ENCODE measurements at places on chromosomes 3 and 15.

DNA sequence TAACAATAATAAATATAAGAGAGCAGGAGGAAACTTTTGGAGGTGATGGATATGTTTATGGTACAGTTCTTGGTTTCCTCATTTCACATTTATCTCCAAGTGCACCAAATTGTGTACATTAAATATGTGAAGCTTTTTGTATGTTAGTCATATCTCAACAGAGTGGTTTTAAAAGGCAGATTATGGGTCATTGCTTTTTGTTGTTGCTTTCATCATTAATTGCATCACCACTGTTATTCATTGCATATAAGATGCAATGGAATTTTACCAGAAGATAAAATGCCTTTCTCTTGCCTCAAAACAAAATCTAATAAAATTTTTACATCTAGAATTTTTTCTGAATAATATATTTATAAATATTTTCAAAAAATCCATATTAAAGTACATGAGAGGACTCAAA, 1198.9 kb upstream of the GBE1 start:
- no peak for DNase-seq

DNA sequence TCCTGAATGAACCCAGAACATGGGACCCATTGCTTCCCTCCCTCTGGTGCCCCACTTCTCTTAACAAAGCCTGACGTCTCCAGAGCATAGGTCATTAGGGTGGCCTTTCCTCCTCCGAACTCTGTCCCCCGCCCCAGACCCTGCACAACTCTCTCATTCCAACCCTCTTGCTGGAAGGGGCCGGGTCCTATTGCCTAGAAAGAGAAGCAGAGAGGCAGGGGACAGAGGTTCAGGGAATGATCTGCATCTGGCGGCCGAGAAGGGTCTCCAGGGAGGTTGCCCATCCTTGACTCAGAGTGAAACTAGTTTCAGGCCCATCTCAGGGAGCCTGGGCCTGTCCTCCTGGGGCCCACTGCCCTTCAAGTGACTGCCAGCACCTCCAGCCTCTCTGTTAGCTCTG, 79.0 kb downstream of the LINGO1 start:
- DNase-seq: no peak

GRCh38 chr15:85554852-85555521, 174.6 kb downstream of the AKAP13 start:
- no peak for DNase-seq

- DNase-seq: no peak
Observed at GRCh38 chr15:56530157-56530556, 65.2 kb upstream of the MNS1 start.

- no peak for DNase-seq
Observed at GRCh38 chr3:97689111-97689510, 75.4 kb upstream of the ARL6 start.

GRCh38 chr15:30956216-30957124, 35.0 kb downstream of the MTMR10 start:
- peak; percentile 26 for DNase-seq

- DNase-seq: peak; percentile 55
Observed at GRCh38 chr3:150761831-150762661, 923 bp downstream of the SIAH2 start.

DNA sequence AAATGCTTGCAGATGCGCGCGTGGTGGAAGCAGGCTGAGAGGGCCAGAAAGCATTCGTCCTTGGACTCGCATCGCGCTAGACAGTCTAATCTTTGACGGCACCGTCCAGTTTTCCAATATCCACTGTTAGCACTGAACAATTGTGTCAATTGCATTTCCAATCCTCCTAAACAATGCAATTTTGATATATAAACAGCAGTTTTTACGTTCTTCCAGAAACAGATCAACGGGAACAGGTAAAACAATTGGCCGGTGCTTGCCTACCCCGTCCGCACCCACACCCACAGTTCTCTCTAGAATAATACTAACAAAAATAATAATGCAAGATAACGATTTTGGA, 17.2 kb downstream of the CPN2 start:
- no peak for DNase-seq

GRCh38 chr15:52728899-52729298, 49.7 kb upstream of the ATOSA start:
- DNase-seq: peak; percentile 37

GRCh38 chr3:139537795-139538621, 1.5 kb downstream of the RBP1 start:
- no peak for DNase-seq

- DNase-seq: no peak
Observed at GRCh38 chr3:136476280-136476679, 226.1 kb downstream of the PCCB start.

DNA sequence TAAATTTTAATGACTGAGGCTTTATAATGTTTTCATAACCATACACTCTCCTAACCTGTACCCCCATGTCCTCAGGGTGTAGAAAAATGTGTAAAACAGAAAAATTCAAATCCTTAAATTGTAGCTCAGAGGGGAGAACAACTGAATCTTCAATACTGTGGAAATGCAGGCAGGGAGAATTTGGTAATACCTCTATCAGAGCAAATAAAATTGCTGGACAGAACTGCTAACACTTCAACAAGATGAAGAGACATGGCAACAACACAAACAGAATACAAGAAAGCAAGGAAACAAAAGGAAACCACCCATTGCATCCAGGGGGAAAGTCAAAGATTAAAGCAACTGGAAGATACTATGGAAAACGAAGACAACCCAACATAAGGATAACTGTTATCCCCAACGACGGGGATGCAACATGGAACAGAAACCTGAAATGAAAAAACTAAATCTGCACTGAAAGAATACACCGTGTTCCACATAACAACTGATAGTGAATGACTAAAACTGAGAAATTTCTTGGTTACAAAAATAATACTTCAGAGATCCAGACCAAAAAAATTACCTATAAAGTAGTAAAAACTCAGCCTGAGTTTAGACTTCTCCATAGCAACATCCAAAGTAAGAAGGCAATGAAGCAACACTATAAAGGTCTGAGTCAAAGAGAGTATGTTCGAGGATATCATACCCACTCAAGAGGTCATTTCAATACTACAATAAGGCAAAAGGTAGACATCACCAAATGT, 48.5 kb downstream of the HACD2 start:
- no peak for DNase-seq

GRCh38 chr3:187961366-187961765, 192.6 kb upstream of the LPP start:
- DNase-seq: no peak

DNA sequence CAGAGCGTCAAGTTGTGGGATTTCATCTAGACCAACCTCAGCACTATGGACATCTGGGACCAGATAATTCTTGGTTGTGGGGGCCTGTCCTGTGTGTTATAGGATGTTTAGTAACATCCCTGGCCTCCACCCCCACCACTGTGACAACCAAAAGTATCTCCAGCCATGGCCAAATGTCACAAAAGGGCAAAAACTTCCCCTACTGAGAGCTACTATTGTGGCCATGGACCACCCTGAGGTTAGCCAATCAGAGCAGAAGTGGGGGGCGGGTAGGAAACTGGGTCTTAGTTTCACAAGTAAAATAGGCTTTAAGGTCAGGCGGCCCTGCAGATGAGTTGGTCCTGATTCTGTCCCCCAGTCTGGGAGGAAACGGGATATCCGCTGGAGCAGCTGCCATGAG, 25.4 kb downstream of the KIF7 start:
- DNase-seq: no peak

DNA sequence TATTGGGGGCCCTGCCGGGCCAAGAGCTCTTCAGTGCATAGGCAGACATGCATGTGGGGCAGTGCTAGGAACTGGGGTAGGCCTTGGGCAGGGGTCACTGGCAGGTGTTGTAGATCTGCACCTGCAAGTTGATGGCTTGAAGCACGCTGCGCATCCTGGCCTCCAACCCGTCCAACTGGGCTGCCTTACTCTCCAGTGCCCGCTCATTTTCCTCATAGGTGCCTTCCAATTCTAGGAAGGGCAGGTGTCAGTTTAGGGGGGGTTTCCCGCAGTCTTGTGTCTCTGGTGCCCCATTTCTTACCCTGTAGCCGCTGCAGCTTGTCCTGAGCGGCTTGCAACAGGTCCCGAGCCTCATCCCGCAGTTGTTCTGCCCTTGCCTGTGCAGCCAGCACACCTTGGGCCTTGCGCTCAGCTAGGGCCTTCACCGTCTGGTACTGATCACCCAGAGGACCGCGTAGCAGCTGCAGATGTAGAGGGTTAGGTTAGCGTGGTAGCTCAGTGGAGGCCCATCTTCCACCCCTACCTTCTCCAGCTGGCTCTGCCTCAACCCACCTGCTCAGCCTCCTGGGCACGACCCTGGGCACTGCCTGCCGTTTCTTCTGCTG, 611 bp upstream of the USP19 start:
- DNase-seq: no peak

- DNase-seq: no peak
Observed at GRCh38 chr3:29080967-29081366, 199.9 kb upstream of the RBMS3 start.

DNA sequence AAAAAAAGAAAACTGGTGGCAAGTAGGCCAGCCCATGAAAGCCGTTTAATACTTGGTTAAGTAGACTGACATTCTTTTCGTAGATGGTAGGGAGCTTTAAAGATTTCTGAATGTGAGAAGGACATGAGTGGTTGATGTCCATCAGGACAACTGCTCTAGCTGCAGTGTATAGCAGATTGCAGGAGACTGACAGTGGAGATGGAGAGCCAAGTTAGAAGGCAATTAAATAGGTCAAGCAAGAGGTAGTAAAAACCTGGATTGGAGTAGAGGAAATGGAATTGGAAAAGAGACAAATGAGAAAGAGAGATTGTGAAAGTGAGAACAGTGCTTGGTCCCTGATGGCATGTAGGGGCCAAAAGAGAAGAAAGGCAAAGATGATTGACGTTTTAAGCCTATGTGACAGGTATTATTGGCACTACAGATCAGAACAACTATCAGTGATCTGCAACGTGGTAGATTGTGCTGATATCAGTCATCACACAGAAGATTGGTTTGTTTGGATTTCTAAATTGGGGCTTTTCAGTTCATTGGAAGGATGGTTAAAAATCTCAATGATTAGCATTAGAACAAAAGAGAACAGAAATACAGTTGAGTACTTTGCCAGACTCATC, 74.0 kb downstream of the CNTN4 start:
- DNase-seq: no peak

DNA sequence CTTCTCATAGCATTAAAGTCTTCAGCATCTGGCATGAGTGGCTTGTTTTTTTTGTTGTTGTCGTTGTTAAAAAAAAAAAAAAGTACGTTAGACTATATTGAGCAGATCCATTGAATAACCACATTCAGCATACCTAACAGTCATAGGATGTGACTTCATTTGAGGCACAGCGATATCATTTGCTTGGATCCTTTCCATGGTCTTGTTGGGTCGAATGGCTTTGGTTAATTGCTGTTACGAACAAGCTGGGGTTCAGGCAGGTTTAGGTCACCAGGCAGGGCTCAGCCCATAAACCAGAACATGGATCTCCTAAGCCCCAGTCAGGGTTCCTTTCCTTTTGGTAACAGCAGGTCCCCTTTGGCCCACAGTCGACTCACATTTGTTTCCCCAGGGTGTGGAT, 76.2 kb downstream of the POLR2M start:
- DNase-seq: peak; percentile 13

DNA sequence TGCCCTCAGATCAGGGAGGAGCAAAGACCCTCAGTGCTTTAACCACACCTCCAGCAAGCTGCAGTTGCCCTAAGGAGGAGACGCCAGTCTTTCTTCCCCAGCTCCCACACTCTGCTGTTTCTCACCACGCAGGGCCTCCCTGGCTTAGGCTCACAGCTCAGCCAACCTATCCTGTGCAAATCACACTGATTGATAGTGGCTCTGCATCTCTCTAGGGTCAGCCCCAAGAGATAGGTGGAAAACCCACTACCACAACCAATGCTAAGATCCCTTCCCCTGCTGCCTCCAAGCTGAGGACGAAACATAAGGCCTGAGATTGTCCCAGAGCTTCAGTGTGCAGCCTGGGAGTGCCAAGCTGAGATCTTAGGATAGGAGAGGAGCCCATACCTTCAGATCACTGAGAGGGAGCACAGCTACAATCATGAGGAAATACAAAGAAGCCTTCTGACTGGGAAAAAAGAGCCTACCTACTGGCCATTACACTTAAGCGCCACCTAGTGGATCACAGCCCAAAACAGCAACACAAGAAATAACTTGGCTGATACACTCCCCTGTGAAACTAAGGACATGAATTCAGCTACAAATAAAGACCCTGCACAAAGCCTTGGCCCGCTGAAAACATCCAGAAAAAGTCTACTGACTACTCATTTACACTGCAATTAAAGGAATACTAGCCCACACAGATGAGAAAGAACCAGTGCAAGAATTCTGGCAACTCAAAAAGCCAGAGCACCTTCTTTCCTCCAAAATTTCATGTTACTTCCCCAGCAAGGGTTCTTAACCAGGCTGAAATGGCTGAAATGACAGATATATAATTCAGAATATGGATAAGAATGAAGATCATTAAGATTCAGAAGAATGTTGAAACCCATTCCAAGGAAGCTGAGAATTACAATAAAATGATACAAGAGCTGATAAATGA, 271.5 kb upstream of the DCBLD2 start:
- DNase-seq: peak; percentile 83

DNA sequence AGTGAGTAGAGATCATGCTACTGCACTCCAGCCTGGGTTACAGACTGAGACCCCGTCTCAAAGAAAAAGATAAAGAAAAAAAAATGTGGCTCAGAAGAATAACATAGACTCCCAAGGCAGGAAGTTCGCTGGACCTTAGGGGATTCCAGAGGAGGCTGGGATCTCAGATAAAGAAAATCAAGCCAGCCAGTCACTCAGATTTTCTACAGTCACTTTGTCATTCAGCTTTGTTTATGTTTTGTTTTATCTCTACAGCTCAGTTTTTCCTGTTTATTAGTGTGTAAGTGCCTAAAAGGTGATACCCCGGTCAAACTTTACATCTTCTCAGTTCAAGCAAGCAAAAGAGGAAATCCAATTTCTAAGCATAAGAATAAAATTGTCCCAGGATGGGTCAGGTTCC, 6.3 kb downstream of the TMEM202 start:
- no peak for DNase-seq

DNA sequence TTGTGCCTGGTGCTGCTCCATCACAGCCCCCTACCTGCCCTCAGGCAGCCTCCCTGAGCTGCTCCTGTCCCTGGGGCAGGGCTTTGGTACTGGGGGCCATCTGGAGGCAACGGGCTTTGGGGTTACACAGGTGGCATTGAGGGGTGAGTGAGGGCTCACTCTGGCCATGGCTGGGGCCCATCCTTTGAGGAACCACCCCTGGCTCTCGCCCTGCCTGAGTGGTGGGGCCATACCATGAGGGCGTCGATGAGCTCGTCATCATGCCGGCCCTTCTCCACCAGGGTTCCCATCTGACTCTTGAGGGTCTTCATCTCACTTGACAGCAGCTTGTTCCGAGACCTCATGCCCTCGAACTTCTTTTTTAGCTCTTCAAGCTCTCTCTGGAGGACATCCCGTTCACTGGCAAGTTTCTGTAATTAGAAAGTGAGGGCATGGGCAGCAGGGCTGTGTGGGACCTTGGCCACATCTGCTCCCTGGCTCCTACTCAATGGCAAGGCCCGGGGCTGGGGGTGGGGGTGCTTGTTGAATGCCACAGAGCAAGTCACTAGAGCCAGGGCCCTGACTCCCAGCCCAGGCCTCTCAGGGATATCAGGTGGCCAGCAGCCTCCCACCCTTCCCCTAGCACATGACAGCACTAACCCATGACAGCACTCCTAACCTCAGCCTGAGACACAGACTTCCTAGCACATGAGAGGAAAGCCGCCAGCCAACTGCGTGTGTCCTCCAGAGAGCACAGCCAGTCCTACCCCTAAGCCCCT, 33.5 kb downstream of the CCDC13 start:
- no peak for DNase-seq
